ENCODE measurements at places on chromosomes 13 and 19. TPM values are rescaled to one million over a fixed set of nuclear protein-coding genes. Genes with fewer than 3 reads are reported as not detected.

Gene SLITRK6
- total RNA-seq = 9.2 TPM

Gene RB1
- total RNA-seq = 21.3 TPM

Gene ZNF836
- 0.10 TPM for total RNA-seq

Gene PRX
- 1.3 TPM for total RNA-seq

Gene C2CD4C
- 0.58 TPM for total RNA-seq

Gene DGKH
- 22.3 TPM for total RNA-seq

Gene CEACAM21
- total RNA-seq = not detected

Gene TARM1
- total RNA-seq = not detected

Gene MCEMP1
- not detected for total RNA-seq

Gene LENG9
- total RNA-seq = 46.4 TPM

Gene ZNF784
- 17.5 TPM for total RNA-seq

Gene STXBP2
- 73.3 TPM for total RNA-seq

Gene DAND5
- total RNA-seq = not detected

Gene ZNF382
- total RNA-seq = not detected

Gene DHRS12
- total RNA-seq = 9.8 TPM

Gene ZNF724
- 0.70 TPM for total RNA-seq

Gene CRX
- not detected for total RNA-seq

Gene CD37
- not detected for total RNA-seq

Gene ATP4B
- total RNA-seq = not detected

Gene SIX5
- 26.8 TPM for total RNA-seq

Gene CD209
- total RNA-seq = not detected

Gene CAPN12
- total RNA-seq = 50.6 TPM

Gene ZNF235
- 1.0 TPM for total RNA-seq

Gene CADM4
- 6.4 TPM for total RNA-seq

Gene NLRP4
- not detected for total RNA-seq

Gene ZNF135
- total RNA-seq = not detected

Gene ODAD3
- total RNA-seq = not detected

Gene ELSPBP1
- not detected for total RNA-seq

Gene FFAR2
- total RNA-seq = 0.08 TPM

Gene CELF5
- 0.10 TPM for total RNA-seq

Gene KLK4
- not detected for total RNA-seq

Gene MYPOP
- total RNA-seq = 10.2 TPM

Gene MIR17HG
- 7.6 TPM for total RNA-seq

Gene UFM1
- total RNA-seq = 28.2 TPM

Gene LILRB3
- not detected for total RNA-seq
